ENCODE measurements at places on chromosomes 7 and 10.

GRCh38 chr7:157519246-157519645, 182.4 kb downstream of the DNAJB6 start:
- DNase-seq, result no peak

GRCh38 chr7:93941945-93942344, 20.4 kb downstream of the GNG11 start:
- no peak for DNase-seq

GRCh38 chr7:107001490-107001889, 43.0 kb upstream of the PRKAR2B start:
- DNase-seq, result no peak

- DNase-seq, result no peak
These were observed 9.9 kb downstream of the PPIF start for GRCh38 chr10:79357180-79357579.

- DNase-seq, result no peak
These were observed 18.4 kb downstream of the VTI1A start for GRCh38 chr10:112465299-112465883.

GRCh38 chr10:132265890-132266496, 41.8 kb downstream of the STK32C start:
- no peak for DNase-seq

- DNase-seq, result no peak
These were observed 170.1 kb upstream of the SEMA3A start for GRCh38 chr7:84364708-84365107.

DNA sequence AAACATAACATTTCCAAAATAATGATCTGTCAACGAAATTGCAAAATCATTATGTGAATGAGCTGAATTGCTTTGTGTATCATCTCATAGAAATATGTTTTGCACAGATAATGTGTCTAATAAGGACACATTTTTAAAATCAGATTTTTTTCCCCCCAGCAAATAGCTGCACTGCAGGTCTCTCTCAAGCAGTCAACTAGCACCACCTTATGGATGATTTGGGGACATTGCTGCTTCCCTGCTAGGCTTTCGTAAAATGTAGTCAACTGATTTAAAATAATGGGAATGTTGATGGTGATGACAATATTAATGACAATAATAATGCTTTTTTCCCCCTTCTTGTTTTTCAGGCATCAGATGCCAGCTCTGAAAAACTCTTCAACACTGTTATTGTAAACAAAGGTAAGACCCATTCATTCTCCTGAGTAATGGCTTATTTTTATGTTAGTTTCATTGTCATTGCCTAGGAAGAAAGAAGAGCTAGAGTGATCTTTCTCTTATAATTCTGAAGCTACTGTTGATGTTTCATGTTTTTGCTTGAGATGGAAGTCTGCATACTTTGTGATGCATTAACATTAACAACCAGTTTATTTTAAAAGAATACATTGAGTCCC, 433.6 kb upstream of the GALNT17 start:
- DNase-seq, result peak; percentile 20

DNA sequence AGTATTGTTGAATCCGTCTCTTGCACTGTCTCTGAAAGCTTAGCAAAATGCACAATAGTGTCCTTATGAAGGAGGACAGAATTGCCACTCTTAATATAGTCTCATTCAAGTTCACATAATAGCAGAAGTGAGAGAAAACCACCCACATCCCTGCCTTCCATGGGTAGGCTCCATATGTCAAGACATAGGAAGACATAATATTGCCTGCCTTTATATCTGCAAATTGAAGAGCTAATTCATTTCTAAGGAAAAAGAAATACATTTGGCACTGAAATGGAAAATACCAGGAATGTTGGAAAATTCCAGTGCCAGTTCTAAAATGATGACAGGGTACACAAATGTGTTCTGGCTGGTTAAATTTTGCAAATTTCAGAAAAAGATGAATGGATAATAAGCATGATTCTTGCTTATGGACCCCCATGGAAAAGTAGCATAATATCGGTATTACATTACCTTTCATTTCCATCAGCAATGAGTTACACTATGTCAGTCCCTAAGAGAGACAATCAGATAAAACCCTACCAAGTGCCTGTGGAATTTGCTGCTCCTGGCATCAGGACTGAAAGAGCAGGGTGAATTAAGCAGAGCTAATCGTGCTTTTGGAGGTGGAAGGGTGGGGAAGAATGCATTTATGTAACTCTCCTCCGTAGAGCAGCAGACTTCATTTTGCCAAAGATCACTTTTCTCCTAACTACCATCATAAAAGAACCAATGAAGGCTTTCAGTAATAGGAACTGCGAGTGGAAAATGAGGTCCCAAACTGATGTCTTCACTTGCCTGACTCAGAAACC, 312.6 kb downstream of the FGFR2 start:
- no peak for DNase-seq

- DNase-seq, result no peak
These were observed 90.5 kb upstream of the MACROH2A2 start for GRCh38 chr10:69961881-69962745.

GRCh38 chr7:85021101-85021704, 165.7 kb downstream of the SEMA3D start:
- DNase-seq, result no peak

GRCh38 chr7:32914184-32914583, 22.6 kb upstream of the KBTBD2 start:
- DNase-seq, result no peak

DNA sequence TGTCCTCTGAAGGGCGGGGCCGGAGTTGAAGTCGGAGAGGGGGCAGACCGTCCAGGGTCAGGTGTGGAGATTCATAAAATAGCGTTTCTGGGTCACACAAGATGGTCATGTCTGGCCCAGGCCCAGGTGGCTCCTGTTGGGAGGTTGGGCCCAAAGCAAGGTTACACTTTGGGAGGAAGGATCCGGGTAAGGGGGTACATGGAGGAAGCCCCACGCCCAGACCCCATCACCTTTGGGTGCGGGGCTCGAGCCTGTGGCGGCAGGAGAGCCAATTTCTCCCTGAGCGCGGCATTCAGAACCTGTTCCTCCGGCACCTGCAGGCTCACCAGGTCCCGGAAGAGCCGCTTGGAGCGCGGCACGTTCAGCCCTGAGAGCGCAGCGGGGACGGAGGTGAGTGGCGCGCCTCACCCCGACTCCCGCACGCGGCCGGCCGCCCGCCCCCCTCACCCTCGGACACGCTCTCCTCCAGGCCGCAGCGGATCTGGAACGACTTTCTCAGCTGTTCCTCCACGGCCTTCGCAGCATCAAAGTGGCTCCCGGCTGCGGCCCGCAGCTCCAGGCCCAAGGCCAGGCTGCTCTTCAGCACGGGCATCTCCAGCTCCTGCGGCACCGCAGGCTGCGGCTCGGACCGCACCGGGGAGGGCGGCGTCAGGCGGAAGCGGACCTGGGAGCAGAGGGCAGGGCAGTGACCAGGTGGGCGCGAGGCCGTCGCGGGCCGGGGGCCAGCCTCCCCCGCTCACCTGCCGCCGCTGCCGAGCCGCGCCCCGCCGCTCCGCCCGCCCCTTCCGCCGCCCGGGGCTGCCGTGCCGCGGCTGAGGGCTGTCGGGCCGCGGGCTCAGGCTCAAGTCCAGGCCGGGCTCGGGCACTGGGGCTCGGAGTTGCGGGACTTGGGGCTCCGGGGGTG, 644 bp downstream of the PPP1R35 start:
- DNase-seq, result peak; percentile 46

DNA sequence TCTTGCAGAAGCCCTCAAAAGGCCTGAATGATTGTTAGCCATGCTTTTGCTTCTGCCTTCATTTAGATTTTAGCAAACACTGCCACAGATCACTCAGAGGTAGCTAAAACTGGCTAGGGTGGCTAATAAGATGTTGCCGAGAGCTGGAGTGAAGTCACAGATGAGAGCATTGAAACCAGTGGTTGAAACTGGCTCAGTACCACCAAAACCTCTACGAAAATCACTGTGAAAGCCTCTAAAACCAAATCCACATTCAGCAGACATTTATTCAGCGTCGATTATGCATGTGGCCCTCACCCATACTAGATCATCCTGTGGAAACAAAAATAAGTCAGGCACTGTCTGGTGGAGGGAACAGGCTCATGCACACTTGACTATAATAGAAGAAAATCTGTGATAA, 50.8 kb downstream of the PIK3CG start:
- DNase-seq, result no peak

- no peak for DNase-seq
These were observed 47.1 kb upstream of the TMEM72 start for GRCh38 chr10:44864051-44864450.

- DNase-seq, result no peak
These were observed 23.0 kb downstream of the P4HA1 start for GRCh38 chr10:73073627-73074026.

DNA sequence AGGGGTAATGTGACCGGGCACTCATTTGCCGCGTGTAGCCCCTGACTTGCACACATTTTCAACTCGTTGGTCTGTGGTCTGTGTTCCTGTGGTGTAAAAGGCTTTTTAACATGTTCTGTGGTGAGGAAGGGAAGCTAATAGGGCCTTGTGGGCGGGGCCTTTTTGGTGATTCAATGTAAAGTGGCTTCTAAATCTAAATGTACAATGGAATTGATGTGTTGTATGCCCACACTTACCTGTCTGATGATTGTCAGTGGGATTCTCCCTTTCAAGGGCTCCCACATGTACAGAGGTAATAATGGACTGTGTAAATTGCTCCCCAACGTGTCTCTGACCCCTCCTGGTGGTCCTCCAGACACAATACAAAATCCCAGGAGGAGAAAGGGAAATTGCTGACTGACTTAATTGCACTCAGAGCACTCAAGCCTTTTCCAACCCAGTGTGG, 43.1 kb upstream of the GATAD1 start:
- DNase-seq, result peak; percentile 26

- DNase-seq, result no peak
These were observed 37.0 kb downstream of the NHLRC2 start for GRCh38 chr10:113891476-113891875.

DNA sequence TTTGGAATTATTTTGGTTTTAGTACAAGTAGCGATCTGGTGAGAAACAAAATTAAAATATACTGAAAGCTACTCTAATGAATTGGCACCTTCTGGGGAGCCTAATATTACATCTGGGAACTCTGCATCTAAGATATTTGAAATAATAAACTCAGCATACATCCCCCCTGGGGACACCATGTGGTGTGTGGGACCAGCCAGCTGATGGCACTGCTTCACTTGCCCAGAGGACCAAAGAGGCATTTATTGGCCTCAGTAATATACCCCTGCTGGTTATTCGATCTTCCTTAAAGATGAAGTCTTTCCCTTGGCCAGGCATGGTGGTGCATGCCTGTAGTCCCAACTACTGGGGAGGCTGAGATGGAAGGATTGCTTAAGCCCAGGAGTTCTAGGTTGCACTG, 195.1 kb upstream of the AUTS2 start:
- no peak for DNase-seq

DNA sequence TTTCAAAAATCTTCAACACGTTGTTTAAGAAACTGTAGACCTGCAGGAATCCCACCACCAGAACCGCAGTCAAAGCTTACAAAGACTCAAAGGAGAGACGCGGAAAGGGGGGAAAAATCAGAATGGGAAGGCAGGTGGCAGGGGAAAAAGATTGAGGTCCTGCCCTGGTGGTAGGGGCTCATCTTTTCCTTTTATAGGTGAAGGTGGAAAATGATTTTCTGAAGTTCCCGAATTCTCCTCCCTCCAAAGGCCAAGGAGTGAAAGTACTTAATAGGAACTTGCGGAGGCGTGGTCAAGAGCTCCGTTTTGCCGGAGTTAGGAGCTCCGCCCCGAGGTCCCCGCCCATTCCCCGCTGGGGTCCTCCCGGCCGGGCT, 724 bp downstream of the BBIP1 start:
- DNase-seq, result peak; percentile 84

DNA sequence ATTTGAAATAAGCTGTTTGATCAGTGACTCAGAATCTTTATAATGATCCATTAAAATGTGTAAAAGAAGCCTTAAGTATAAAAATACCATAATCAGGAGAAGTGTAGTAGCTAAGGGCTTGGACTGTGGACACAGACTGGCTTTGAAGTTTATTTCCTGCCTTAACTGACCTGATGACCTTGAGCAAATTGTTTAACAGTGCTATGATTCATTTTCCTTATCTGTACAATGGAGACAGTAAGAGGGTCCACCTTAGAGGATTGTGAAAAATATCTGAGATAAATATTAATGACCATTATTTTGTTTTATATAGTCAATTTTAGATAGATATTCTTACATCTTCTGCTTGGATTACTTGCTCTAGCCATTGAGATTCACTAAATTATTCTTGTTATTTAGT, 13.3 kb upstream of the RPA3 start:
- no peak for DNase-seq

- no peak for DNase-seq
These were observed 29.4 kb downstream of the DNAJB9 start for GRCh38 chr7:108598914-108599580.

DNA sequence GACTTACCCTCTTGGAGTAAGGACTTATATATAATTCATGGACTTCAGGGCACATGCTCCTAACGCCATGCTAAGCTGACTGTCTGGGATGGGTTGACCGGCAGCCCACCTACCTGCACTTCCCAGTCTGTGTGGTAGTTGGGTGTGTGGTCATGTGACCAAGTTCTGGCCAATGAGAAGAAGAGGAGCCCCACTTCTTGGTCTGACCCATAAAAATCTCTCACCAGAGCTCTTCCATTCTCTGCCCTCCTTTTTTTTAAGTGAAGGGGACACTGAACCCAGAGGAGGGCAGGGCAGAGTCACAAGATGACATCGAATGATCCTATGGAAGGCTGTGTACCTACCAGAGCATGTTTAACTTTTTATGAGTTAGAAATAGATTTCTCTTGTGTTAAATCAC, 370.1 kb downstream of the FRMD4A start:
- no peak for DNase-seq

DNA sequence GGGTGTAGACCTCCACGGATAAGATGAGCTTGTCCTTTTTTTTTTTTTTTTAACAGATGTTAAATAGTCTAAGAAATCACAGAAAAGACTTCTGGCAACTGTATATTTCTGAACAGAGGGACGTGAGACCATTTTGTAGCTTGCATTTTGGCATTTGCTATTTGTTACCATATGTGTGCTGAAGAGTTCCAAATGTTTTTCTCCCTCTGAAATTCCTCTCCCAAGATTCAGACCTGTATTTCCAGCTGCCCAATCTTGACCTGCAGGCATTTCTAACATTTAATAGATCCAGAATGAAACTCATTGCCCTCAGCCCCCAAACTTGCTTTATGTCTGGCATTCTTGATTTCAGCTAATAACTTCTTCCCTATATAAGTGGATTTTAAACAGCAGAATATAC, 223.1 kb upstream of the FZD1 start:
- DNase-seq, result no peak

GRCh38 chr10:101050208-101051069, 11.3 kb upstream of the KAZALD1 start:
- peak; percentile 78 for DNase-seq

DNA sequence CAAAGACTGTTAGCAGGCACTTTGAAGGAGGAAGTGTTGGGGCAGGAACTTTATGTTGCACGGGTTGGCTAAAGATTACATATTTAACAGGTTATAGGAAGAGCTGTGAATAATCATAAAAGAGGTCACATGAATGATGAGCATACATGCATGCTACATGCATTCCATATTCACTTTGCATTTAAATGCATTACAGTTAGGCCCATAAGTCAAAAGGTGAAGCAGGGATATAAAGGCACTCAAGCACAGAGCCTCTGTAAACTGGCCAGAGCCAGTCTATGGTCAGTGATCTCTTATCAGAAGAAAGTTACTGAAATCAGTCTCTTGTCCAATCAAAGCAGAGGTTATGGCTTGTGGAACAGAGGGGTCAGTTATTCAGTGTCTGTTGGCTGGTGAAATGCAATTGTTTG, 7.3 kb upstream of the ANKRD7 start:
- DNase-seq, result no peak
